Umbilical cord (tissue), 2 donors: ENCODE measurements at places on chromosomes 4 and X. TPM values are rescaled to one million over a fixed set of nuclear protein-coding genes. Genes with fewer than 3 reads are reported as not detected.

Gene FRAS1
- total RNA-seq: 47.7 TPM

Gene STARD8
- total RNA-seq: 2.4 TPM

Gene SLC6A14
- 0.48 TPM for total RNA-seq

- DNase-seq: no peak
Observed at GRCh38 chr4:71558248-71558647, 219.4 kb downstream of the SLC4A4 start.

DNA sequence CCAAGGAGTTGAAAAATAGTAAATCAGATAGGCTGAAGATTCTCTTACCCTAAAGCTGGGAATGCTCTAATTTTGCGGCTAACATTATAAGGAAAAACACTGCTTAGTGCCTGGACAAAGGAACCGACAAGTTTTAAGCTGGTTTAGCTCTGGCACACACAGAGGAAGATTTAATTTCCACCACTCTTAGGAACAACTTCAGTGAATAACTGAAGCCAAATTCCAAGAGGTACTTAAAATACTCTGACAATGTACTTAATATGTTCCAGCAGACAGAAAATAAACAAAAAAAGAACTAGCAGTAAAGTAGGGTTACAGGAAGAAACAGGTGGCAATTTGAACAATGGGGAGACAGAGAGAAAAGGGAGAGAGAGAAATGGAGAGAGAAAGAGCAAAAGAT is 340.8 kb upstream of the NDST4 start:
- DNase-seq: no peak
